ENCODE measurements at places on chromosomes 1 and 21.

- no peak for DNase-seq
Measured at GRCh38 chr21:34552360-34553098, 40.5 kb upstream of the KCNE1 start.

- no peak for DNase-seq
Measured at GRCh38 chr1:165303386-165303785, 53.1 kb downstream of the LMX1A start.

- DNase-seq, result no peak
Measured at GRCh38 chr21:34262469-34262845, 101.3 kb upstream of the KCNE2 start.

DNA sequence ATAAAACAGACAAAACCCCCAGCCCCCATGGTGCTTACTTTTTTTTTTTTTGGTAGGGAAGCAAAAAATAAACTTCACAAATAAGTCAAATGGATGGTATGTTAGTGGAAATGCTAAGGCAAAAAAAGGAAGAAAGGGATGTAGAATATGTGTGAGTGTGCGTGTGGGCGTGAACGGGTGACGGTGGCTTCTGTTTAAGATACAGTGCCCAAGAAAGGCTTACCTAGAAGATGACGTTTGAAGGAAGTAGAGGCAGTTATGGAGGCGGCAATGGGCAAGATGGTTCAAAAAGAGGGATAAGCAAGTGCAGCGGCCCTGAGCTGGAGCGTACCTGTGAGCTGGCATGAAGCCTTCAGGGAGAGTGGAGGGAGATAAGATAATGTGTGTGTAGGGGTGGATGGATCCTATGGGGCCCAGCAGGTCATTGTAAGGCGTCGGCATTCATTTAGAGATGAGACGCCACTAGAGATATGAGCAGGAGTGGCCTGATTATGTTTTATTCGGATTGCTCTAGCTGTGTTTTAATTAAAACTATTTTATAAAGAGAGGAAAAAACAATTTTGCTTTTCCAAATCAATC is 19.9 kb downstream of the LEPR start:
- no peak for DNase-seq

- peak; percentile 89 for DNase-seq
Measured at GRCh38 chr1:172443666-172444453, at the start of gene PIGC. TSS of gene PIGC (minus strand) at chr1:172444069. CDS start at chr1:172442622, 1,447 bp downstream.

- DNase-seq, result no peak
Measured at GRCh38 chr21:34280959-34281358, 82.8 kb upstream of the KCNE2 start.

Measured in stimulated activated CD4-positive, alpha-beta T cell treated with anti-CD3 and anti-CD28 coated beads, Interleukin-1b, Interleukin-23, amount 100 ng/mL, for 4 hours (primary cell).